ENCODE measurements at places on chromosomes 5 and 9.

DNA sequence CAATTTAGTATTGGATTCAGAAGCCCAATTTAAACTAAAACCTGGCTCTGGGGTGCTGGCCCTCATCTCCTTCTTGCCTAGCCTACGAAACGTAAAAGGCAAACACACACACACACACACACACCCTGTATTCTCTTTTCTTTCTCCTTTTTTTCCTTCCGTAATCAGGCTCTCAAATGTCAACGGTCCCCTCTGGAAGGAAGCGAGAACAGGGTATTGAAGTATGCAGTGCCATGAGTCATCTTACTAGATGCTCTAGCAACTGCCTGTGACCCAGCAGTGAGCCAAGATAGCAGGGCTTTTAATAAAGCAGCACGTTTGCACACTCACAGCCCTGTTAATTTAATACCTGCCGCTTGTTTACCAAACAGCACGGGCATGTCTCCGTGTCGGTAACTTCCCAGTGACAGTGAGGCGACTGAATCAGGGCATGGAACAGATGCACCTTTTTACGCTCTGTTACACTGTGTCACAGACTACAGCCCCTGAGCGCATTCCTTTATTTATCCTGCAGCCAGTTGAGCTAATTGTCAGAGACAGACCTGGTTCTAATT, 243.8 kb downstream of the BNC2 start:
- DNase-seq, result peak; percentile 78

DNA sequence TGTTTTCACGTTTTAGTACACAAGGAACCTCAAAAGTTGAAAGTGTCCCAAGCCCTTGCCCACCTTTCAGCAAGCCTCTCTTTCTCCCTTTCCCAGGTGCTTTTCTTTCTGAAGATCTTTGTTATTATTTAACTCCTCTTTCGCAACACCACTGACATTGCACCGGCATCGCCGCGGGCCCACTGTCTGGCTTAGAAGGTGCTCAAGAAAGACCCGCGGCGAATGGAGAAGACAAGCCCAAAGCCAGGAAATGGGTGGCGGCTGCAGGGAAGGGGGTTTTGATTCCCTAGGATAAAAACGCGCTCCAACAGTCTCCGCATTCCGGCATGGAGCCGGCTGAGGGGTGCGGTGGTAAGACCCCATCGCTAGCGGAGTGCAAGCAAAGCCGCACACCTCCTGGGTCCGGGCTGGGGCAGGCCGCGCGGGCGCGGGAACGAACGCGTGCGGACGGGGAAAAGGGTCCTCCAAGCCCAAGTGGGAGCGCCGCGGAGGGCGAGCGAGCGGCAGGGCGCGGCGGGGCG, 404 bp upstream of the AFAP1L1 start:
- DNase-seq, result no peak

DNA sequence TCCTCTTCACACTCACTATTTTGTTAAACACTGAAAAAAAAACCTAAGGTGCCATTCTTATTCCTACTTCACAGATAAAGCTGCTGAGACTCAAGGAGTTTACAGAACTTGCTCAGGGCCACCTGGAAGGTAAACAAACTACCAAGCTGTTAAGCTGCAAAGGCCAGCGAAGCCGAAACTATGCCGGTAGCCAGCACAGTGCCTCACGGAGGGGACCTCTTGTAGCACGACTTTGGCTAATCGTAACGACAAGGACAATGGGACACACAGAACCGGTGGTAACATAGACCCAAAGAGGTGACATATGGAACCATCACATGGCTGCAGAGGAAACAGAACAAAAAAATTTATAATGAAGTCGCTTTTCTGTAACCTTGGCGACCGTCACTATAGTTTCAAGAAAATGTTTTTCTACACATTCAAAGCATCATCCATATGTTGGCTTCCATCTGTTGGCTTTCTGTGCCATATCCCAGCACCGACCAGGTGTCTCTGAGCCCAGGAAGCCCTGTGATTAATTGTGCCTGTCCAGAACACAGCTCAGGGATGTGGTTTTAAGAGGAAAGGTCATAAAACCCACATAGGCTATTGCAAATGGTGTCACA, 60.3 kb downstream of the S1PR3 start:
- no peak for DNase-seq

- DNase-seq, result no peak
Measured at GRCh38 chr5:170750791-170751190, 32.7 kb upstream of the GABRP start.

DNA sequence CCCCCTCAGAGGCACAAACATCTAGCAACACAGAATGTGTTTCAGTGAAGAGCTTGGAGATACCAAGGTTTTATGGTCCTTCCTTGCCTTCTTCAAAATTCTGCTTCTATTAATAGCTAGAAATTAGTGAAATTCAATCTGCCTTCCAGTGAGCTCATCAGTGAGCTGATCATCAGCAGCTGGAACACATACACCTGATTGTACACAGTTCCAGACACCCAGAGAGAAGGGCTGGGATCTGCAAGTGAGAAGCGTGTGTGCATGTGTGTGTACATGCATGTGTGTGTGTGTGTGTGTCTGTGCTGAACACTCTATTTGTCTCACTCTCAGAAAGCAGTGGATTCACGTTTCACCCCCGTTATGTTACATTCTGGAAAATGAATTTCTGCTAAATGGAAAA, 28.5 kb downstream of the CFAP90 start:
- DNase-seq, result no peak

DNA sequence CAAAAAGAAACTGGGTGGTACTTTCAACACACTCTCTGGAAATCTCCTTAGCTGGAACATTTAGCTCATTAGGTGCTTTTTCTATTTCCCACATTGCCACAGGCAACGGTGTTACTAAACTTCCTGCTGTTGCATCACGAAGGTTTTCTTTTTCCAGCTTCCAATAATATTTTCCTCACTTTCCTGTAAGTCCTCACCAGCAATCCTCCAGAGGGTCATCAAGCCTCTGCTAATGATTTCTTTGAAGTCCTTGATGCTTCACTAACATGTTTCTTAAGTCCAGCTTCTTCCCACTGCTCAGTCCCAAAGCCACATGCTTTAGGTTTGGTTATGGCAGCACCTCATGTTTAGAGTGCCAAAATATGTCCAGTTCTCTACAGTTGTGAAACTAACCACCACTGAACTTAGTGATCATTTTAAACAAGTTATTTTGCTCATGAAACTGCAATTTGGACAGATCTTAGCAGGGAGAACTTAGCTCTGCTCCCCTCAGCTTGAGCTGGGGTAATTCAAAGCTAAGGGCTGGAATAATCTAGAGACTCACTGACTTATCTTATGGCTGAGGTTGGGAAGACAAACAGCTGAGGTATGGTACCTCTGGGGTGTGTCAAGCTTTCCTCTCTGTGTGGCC, 39.9 kb upstream of the RETREG1 start:
- DNase-seq, result no peak

DNA sequence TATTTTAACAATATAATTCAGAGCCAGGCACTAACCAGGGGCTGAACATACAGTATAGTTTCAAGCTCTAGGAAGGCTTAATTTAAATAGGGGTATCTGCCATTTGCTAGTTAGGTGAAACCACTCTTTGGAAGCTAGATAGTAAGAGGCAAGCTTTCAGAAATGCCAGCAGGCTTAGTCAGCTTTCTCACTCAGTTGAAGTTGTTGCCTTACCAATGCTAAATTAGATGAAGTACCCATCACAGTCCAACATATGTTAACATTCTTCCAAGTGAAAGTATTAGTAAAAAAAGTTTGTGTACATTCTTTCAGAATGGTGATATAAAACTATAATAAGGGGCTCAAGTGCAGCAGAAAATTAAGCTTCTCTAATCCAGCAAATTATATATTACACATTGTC, 215.0 kb downstream of the CNTLN start:
- peak; percentile 12 for DNase-seq

- DNase-seq, result no peak
Measured at GRCh38 chr9:30932226-30932625, 1452.2 kb upstream of the ACO1 start.

- no peak for DNase-seq
Measured at GRCh38 chr5:171640480-171640879, 145.1 kb upstream of the SMIM23 start.

GRCh38 chr9:107148216-107148615, 134.9 kb upstream of the RAD23B start:
- no peak for DNase-seq

All from HFF-Myc (cell line).